ENCODE measurements at places on chromosomes 5 and 9.

- no peak for DNase-seq
These were observed 39.7 kb downstream of the RAPGEF6 start for GRCh38 chr5:131595088-131596033.

GRCh38 chr5:14180437-14180836, 37.3 kb downstream of the TRIO start:
- DNase-seq = no peak

DNA sequence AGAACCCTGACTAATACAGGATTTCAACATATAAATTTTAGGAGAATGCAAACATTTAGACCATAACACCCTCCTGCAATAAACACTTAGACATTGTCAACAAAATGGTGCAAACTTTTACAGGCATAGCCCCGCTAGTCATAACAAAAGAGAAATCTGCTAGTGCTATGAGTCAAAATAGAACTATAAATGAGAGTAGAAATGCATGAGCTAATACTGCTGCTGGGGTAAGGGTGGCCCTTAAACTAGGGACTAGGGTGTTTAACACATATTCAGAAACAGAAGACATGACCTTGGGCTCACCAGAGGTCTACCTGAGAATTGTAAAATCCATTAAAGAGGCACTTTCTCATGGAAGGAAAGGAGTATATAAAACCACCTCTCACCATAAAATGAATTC, 131.6 kb downstream of the TLR4 start:
- DNase-seq = no peak

GRCh38 chr5:14182761-14183160, 39.6 kb downstream of the TRIO start:
- DNase-seq = no peak

GRCh38 chr5:174542471-174542870, 181.9 kb upstream of the MSX2 start:
- no peak for DNase-seq

GRCh38 chr9:30591461-30591860, 1793.0 kb upstream of the ACO1 start:
- no peak for DNase-seq

- DNase-seq = no peak
These were observed 10.4 kb upstream of the TOMM5 start for GRCh38 chr9:37602817-37603216.

DNA sequence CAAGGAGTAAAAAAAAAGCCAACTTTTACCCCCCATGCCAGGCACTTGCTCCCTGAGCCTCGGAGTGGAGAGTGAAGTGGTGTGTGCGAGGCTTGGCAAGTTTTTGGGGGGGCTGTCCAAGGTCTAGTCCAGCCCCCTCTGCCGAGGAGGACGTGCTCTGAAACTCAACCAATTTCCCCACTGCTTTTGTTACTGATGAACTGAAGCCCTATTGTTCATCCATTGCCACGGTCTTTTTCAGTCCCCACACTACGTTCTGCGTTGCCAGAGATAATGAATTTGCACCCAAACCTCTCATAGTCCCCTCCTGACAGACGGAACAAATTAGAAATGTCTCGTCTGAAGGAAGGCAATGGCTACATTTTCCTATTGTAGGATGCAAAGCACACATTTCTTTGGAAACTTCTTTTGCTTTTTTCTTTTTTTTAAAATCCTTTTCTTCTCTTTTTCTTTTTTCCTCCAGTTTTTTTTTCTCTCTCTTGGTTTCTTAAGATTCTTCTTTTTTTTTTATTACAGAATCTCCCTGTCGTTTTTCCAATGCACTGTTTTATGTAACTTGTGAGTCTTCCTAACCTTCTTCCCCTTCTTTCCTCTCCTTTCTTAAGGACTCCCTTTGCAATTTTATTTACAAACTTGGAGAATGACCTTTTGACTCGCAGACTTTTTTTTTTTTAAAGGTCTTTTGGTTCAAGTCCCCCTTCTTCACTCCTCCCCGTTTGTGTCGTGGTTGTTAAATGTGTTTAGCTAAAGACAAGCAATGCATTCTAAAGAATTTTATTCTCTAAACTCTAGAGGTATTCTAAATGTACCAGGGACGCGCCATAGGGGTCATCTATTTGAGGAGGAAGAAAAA, 209.5 kb downstream of the MEF2C start:
- DNase-seq = peak; percentile 65

- no peak for DNase-seq
These were observed 59.7 kb downstream of the DOCK8 start for GRCh38 chr9:274406-274805.

DNA sequence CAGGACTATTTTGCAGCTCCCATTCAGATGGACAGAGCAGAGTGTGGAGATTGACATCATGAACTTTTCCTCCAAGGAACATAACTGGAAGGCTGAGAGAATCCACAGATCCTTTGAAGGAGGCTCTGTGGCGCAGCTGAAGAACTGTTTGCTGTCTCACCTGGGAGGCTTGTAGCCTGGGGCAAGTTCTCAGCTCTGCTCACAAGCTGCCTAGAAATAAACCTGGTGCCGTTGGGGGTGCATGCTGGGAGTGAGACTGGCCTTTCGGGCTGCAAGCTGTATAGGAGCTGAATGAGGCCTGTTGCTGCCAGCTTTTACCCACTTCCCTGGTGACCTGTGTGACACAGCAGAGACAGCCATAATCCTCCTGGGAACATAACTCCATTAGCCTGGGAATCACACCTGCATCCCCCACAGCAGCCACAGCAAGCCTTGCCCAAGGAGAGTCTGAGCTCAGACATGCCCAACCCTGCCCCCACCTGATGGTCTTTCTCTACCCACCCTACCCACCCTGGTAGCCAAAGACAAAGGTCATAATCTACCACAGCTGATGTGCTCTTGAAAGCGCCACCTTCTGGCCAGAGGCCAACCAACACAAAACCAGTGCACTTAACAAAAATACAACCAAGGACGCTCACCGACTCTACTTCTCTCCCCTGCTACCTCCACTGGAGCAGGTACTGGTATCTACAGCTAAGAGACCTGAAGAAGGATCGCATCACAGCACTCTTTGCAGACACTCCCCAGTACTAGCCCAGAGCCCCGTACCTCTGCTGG, 205.1 kb upstream of the MRPS30 start:
- DNase-seq = no peak

GRCh38 chr9:38371495-38371894, 21.0 kb upstream of the ALDH1B1 start:
- DNase-seq = no peak

DNA sequence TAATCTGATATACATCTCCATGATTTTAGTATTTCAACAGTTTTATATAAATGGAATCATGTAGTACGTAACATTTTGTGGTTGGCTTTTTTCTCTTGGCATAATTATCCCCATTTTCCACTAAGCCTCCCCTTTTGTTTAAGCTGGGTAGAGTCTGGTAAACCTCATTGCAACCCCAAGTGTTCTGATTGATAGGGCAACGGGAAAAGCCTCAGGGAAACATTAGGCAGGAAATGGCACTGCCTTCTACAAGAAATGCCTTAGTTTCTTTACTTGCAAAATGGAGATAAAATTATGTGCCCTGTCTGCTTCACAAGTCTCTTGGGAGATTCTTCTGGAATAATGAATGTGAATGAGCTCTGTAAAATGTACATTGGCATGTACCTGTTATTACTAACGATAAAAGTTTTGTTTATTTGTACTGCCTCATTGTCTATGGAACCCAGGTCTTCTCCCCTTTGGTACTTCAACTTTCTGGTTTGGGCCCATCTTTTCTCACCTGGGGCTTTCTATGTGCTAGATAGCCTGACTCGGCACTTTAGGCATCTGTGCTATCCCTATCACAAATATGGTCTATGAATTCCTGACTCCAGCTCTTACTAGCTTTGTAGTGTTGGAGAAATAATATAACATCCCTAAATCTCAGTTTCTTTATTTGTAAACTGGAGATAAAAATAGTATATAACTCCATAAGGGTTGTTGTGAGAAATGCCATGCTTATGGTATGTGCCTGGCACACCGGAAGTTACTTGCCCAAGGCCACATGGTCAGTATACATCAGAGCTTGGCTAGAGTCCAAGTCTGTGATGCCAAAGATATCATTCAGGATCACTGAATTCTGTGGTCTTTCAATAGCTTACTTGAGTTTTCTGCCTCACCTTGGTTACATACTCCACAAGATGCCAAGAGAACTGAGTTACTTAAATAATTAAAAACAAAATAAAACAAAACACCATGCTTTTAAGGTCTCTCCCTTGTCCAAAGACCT, 48.2 kb upstream of the ZNF169 start:
- no peak for DNase-seq

DNA sequence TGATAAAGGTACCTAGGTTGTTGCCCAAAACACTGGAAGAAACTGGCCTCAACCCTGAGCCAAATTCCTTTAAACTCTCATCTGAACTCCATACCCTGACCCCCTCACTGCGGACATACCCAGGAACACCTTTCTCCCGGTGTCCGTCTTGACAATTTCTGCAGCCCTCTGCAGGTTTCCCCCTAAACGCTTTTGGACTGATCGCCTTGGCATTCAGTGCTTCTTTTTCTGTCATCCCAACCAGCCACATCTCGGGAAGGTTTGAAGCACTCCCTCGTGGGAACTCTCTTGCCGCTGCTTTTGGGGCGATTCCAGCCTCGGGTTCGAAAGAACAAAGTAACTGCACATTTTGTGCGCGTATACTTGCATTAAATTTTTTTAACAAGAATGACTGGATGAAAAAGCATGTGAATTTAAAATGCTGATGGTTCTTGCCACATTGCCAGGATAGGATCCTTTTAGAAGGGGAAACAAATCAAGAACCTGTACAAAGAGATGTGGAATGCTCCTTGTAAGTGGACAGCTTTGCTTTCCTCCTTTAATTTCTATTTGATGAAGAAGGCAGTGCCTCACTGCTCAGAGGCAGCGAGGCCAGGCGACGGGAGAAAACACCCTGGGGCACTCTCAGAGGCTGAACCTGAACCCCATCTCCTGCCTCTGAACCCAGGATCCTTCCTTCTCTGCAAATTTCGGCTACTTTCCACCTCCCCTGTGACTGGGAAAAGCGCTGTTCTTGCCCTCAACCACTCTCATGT, 615 bp downstream of the PSMD5 start:
- DNase-seq = no peak

- DNase-seq = no peak
These were observed 611 bp downstream of the CIZ1 start for GRCh38 chr9:128190516-128191405.

DNA sequence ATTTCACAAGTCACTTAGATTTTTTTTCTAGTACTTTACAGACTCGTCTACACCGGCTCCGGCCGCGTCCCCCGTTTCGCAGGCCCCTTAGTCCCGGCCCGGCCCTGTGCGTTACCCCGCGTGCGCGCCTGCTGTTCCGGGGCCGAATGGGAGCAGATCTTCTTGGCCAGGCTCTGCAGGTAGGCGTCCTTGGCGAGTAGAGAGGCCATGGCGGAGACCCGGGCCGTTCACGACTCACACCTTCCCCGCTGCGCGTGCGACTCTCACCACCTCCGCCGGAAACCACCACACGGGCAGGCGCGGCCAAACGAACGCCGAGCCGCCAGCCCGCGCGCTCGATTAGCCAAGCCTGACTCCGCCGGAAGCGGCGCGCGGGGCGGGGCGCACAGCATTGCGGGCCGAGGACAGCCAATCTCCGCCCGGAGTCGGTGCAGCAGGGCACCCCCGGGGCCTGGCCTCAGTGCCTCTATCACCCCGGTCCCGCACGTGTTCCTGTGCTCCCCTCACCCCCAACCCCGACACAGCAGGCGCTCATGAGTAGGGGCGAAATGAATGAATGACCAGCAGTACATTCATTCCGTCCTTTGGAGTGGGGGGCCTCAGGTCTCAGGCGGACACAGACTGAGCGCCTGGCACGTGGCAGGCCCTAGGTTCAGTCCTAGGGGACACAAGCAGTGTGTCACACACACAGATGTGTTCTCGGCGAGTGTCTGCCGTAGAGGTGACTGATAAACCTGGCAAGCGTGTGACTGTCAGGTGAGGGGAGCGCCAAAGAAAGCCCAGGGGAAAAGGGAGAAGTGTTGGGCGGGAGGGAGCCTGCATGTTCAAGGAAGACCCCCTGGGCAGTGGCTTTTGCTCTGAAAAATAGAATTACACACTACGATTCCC, at the start of gene SURF6:
TSS of gene SURF6 (minus strand) at position 265 of the 888 bp plus-strand sequence. CDS start at position 209, 56 bp downstream.
- peak; percentile 85 for DNase-seq

GRCh38 chr5:59356813-59357380, 536.6 kb downstream of the PDE4D start:
- peak; percentile 8 for DNase-seq

- DNase-seq = no peak
These were observed 305.0 kb upstream of the IRX4 start for GRCh38 chr5:2187687-2188086.

DNA sequence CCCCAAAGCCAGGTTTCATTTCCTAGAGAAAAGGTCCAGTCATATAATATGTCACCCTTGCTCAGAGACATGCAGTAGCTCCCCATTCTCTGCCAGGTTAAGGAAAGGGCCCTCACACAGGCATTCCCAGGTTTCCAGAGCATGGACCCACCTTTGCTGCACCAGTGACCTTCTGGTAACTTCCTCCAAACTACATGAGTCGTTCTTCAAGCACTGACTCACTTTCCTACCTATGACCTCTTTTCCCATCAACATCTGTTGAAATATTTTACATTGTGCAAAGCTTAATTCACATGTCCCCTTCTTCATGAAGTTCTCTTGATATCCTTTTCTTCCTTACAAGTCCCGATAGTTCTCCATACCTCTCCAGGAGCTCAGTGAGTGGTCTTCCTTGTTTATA, 25.9 kb downstream of the SH3TC2 start:
- no peak for DNase-seq

GRCh38 chr5:57695179-57695578, 212.6 kb upstream of the ACTBL2 start:
- DNase-seq = no peak

GRCh38 chr5:108581026-108581425, 166.7 kb upstream of the FER start:
- no peak for DNase-seq

GRCh38 chr5:171226096-171226754, 82.8 kb upstream of the TLX3 start:
- no peak for DNase-seq

- DNase-seq = no peak
These were observed 1408.3 kb downstream of the EFNA5 start for GRCh38 chr5:106262395-106262794.

- DNase-seq = no peak
These were observed 4.4 kb upstream of the CEP72 start for GRCh38 chr5:607541-608428.

Measured in anterior cingulate cortex (tissue), 58 donors.